ENCODE measurements at places on chromosomes 2 and 18. TPM values are rescaled to one million over a fixed set of nuclear protein-coding genes. Genes with fewer than 3 reads are reported as not detected.

The AQP12A gene
- not detected for total RNA-seq

The ACMSD gene
- not detected for total RNA-seq

The DYNC2LI1 gene
- total RNA-seq, result 41.5 TPM

The BUB1 gene
- total RNA-seq, result 7.8 TPM

The DHRS9 gene
- 0.94 TPM for total RNA-seq

The NEU2 gene
- total RNA-seq, result not detected

The C18orf54 gene
- 8.7 TPM for total RNA-seq

The ATL2 gene
- 144 TPM for total RNA-seq

The GRHL1 gene
- 4.1 TPM for total RNA-seq

The TMEM131 gene
- total RNA-seq, result 42.9 TPM

The WDCP gene
- 23.7 TPM for total RNA-seq

The HMSD gene
- total RNA-seq, result 0.16 TPM

The CCDC178 gene
- 1.1 TPM for total RNA-seq

The TRAPPC12 gene
- 61.8 TPM for total RNA-seq

The MBD2 gene
- total RNA-seq, result 20.1 TPM

The RAB27B gene
- 35.1 TPM for total RNA-seq

The MEIS1 gene
- 20.7 TPM for total RNA-seq
